ENCODE measurements at places on chromosomes 2 and 18.
A peak's percentile ranks its signal among the peaks of the same experiment; 100 is the strongest.

DNA sequence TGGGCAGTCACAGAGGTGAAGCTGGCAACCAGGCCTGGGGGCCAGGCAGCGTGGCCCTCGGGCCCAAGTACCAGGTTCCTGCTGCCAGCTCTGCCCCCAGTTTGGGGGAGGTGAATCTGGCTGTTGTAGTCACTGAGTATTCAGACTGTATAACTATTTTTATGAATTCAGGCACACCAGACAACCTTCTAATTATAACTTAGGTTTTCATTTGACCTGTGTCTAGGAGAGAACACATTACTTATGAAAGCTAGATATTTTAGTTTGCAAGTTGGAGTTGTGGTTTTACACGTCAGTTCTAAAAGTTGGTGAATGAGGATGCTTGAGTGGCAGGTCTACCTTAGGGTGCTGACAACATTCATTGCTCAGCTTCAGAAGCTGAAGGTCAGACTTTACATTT, 71.7 kb downstream of the LIMS1 start:
- DNase-seq, result no peak

DNA sequence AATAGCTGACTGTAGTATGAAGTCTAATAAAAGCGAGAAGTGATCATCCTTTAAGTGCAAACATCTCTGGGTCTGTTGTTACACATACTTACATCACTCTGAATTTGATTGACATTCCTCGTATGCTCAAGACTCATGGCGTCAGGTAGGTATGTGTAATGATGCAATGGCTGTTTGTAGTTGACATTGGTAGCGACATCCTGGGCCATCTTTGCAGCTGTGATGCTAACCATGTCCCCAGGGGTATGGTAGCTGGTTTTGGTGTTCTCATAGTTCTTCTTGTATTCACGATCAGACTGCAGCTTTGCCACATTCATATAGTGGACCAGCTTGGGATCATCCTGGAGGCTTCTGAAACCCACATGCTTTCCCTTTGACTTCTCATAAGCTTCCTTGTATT, 62.0 kb downstream of the NEB start:
- DNase-seq, result no peak

DNA sequence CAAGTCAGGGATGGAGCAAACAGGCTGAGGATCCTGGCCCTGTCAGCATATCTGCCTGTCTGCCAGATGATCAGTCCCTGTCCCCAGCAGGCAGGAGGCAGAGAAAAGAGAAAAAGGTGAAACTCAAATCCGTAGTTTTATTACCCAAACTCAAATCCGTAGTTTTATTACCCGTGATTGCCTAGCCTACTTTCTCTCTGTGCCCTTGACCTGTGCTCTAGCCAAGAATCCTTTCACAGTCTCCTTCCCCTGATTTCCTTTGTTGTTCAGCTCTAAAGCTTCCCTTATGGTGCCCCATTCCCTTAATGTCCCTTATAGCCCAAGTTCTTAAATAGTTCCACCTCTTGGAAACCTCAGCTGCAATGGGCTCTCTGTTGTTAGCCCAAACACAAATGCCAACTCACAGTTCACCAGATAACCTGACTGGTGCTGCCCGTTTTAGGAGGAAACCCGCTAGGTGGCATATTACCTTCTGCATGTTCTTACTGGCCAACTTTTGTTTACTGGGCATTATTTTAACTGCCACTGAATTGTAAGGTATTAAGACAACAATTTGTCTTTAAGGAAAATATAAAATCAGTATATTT, 125.7 kb upstream of the FZD5 start:
- no peak for DNase-seq

DNA sequence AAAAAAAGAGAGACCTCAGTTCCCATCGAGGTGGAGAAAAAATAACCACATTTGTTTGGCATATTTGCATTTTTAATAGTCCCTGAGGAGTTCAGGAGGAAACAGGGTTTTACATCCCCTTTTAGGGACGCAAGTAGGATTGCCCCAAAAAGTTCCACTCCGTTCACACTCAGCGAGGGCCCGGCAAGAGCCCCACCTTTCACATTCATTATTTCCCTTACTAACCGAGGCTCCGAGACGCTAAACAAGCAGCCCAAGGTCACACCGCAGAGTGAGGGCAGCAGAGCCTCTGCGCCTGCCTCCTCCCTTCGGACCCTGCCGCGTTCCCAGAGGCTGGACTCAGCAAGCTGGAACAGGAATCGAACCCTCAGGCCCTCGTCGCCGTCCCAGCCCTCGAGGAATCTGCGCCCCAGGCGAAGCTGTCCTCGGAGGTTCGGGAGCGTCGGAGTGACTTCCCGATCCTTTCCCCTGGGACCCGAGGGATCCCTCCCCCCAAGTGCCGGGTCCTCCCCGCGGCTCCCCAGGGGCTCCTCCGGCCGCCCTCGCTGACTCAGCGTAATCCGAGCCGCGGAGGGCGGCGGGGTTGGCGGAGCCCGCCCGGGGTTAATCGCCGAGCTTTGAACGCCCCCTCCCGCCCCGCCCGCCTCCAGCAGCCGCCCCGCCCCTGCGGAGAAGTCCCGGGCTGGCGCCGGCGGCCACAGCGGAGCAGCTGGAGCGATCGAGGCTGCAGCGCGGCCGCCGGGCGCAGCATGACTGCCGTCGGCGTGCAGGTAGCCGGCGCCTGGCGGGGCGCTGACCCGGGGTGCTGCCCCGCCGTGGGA, at the start of gene TMEM37:
Gene TMEM37 (plus strand): TSS at position 700 of the 821 bp plus-strand sequence. CDS start 50 bp downstream, at position 750.
- DNase-seq, result peak; percentile 46

DNA sequence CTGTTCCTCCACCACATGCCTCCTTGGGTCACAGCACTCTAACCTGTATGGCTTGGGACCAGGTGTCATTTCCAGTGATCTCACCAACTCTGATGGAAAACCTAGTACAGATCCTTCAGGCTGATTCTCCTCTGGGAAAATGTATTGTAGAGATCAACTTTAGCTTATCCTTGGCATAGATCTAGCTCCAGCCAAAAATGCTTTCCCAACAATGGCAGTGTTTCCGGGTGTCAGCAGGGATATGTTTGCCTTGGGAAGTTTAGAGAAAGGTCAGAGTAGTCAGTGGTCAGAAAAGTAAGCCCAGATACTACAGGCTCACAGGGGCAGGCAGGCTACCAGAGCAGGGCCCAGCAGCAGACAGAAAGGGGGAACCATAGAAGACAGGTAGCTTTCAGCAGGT, 73.6 kb downstream of the CD8B2 start:
- no peak for DNase-seq

- DNase-seq, result no peak
These were observed 25.7 kb upstream of the ID2 start for GRCh38 chr2:8656160-8656641.

GRCh38 chr2:190407246-190407661, 901 bp upstream of the MFSD6 start:
- DNase-seq, result peak; percentile 3

- peak; percentile 0 for DNase-seq
These were observed 183.4 kb upstream of the CDH7 start for GRCh38 chr18:65567372-65567771.

GRCh38 chr2:75799859-75800258, 89.1 kb upstream of the GCFC2 start:
- no peak for DNase-seq

GRCh38 chr18:48295586-48296311, 113.4 kb downstream of the ZBTB7C start:
- DNase-seq, result peak; percentile 11

DNA sequence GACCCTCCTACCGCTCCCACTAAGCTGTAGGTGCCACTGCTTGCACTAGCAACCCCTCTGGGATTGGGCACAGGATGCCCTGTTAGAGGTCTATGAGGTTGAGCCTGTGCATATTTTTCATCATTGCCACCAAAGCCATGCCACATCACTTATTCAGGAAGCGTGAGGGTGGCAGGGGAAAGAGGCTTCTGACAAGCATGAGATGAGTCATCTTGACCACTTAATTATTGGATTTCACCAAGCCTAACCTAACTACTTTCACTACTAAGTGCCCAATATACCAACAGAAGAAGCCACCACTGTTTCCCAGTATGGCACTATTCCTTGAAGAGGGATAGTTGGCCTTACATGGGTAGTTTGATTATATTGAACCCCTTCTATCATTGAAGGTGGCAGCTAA, 181.3 kb upstream of the EPHA4 start:
- DNase-seq, result no peak

- no peak for DNase-seq
These were observed 272.5 kb upstream of the PXDN start for GRCh38 chr2:2016651-2017311.

DNA sequence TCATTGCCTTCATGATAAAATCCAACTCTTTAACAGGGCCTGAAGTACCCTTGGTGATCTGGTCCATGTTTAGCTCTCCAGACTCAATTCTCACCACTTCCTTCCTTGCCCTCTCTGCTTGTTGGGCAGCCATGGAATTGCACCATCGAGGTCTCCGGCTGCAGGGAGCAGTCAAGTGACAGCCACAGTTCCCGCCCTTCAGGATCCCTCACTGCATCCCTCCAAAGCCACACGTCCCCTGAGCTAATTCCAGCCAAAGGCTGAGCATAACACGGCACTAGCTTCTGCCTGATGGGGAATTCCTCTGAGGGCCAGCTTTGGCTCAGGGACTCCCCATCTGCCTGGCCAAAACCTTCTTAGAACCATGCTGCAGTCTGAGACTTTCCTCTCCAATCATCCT, 47.4 kb upstream of the SLC1A4 start:
- DNase-seq, result no peak

DNA sequence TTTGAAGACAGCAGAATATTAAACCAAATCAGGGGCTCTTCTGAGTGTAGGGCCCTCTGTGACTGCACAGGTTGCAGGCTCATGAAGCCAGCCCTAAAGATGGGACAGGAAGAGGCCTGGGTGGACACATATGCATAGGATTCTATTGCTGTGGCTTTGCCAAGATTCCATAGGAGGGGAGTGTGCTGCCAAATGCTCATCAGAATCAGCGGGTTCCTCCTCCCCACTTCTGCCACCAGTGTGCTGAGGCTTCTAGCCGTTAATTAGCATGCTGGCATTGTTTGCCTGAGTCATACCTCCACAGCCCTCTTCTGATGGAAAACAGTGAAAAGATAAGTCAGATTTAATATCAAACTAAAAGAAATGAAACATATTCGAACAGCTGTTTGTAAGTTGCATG, 103.9 kb upstream of the TMEFF2 start:
- peak; percentile 3 for DNase-seq

DNA sequence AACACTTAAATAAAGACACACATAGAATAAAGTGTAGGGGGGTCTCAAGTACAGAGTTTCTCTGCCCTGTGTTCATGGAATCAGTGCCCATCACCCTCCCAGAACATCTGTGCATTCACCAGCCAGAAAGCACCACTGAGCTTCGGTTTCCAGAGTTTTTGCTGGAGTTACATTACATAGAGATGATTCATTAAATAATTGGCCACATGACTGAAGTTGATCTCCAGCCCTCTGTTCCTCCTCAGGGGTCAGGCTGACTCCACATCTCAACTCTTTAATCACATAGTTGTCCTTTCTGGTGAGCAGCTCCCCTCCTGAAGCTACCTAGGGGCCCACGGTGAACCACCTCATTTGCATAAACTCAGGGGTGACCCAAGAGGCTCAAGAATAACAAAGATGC, 129.8 kb downstream of the METTL4 start:
- DNase-seq, result peak; percentile 47

GRCh38 chr2:64052463-64053241, 33.4 kb upstream of the VPS54 start:
- DNase-seq, result peak; percentile 26

GRCh38 chr2:240936106-240936505, 30.0 kb downstream of the CROCC2 start:
- DNase-seq, result no peak

- no peak for DNase-seq
These were observed 146.8 kb upstream of the SMAD2 start for GRCh38 chr18:48077291-48077690.

- no peak for DNase-seq
These were observed 197.0 kb downstream of the MYT1L start for GRCh38 chr2:2134037-2134436.

- DNase-seq, result no peak
These were observed 146.8 kb downstream of the MTX2 start for GRCh38 chr2:176415937-176416499.

DNA sequence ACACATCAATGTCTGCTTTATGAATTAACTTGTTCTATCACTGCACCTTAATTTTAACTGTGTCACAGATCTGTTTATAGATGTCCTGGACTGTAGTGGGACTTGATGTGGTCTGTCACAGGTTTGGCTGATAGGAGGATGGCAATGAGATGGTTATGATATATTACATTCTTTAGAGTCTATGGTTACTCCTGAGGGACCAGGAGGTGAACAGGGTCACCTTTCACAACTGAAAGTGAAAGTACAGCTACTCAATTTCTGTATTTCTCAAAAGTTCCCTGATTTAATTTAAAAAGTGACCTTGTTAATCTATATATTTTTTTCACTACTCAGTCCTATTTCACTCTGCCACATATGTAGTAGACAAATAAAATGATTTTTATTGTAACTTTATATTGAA, 1284.1 kb upstream of the GYPC start:
- no peak for DNase-seq

- no peak for DNase-seq
These were observed 3.0 kb downstream of the PLEK start for GRCh38 chr2:68367953-68368653.

DNA sequence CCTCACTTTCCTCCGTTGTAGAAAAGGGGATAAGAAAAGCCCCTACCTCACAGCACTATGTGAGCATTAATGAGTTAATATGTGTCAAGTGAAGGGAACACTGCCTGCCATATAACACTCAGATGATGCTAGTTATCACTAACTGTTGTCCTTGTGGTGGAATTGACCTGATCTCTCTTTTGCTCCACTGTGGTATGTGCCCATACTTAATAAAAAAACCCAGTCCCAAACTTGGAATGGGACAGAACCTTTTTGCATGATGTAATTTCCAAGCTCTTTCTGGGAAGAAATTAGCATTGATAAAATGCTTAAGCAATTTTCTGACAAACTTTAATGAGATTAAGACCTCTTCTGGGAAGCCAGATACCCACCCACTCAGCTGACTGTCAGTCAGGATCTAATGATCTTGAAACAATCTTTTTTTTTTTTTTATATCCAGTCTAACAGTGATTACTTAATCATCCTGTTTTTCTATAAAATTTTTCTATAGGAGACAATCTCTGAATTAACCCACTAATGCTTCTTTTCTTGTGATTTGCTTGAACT, 158.7 kb downstream of the ZBTB7C start:
- no peak for DNase-seq

DNA sequence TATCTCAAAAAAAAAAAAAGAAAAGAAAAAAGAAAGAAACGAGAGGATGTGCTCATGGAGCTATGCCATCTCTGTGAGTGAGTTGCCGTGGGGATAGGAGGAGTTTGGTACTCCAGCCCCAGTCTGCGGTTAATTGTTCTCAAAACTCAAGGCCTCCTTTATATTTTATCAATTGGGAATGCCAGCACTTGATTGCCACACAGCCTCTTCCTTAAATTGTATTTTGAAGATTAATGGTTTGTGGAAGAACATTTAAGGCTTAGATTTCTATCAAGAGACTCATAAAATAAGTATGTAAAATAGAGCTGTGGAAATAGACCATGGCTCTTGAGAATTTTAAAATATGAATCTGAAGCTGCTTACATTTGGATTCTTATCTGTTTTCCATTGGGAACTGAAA, 29.8 kb downstream of the KCNE4 start:
- DNase-seq, result no peak

Data from ELR (cell line).